ENCODE measurements at places on chromosomes 4 and X. TPM values are rescaled to one million over a fixed set of nuclear protein-coding genes. Genes with fewer than 3 reads are reported as not detected.

LRPAP1 gene
- total RNA-seq = 72.3 TPM

L1CAM gene
- 4.2 TPM for total RNA-seq

STBD1 gene
- total RNA-seq = 5.5 TPM

CHST7 gene
- 11.5 TPM for total RNA-seq

SLC10A4 gene
- total RNA-seq = not detected

TRIM75 gene
- total RNA-seq = not detected

HNRNPH2 gene
- 46.2 TPM for total RNA-seq

STATH gene
- total RNA-seq = not detected

PPEF2 gene
- total RNA-seq = 0.15 TPM

FAM236B gene
- total RNA-seq = not detected

VCX3B gene
- total RNA-seq = not detected

GABRE gene
- total RNA-seq = not detected

APOO gene
- total RNA-seq = 25.1 TPM

S100P gene
- total RNA-seq = 176 TPM

KLHL2 gene
- 28.6 TPM for total RNA-seq

GPM6B gene
- total RNA-seq = not detected

Data from activated CD4-positive, alpha-beta memory T cell treated with anti-CD3 and anti-CD28 coated beads, Interleukin-2, amount 10 ng/mL, durations not matched to agents 7 days and 5 days (primary cell).